Common myeloid progenitor, CD34-positive (primary cell): ENCODE measurements at places on chromosomes 2 and 18.

- no peak overlapping the region for H3K4me3 ChIP-seq
- H3K36me3 ChIP-seq, result no peaks in the 10 kb centered on the region
- no peak overlapping the region for H3K27ac ChIP-seq
- peak; percentile 35 for DNase-seq
Observed at GRCh38 chr2:168781191-168781817, 21.1 kb upstream of the NOSTRIN start.

DNA sequence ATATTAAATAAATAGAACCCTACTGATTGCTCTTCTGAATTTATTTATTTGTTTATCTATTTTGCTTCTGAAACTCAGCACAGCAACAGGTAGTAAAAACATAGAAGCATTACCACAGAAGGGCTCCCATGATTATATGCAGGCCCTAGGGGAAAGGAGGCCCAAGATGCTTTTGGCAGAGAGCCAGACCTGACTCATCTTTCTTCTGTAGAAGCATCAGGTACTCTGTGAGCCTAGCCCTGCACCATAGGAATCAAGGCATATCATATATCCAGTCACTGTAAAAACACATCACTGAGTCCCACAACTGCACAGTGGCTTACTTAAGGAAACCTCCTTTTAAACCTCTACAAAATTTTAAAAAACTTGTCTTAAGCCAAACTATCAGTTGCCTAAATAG, 1.8 kb downstream of the SCN9A start:
- no peak overlapping the region for H3K4me3 ChIP-seq
- H3K27ac ChIP-seq, result no peak overlapping the region
- peak; percentile 63 for DNase-seq

- H3K4me1 ChIP-seq, result peaks cover 20% of the 10 kb centered on the region
- H3K4me3 ChIP-seq, result no peak overlapping the region
- H3K36me3 ChIP-seq, result no peaks in the 10 kb centered on the region
- DNase-seq, result peak; percentile 57
Observed at GRCh38 chr2:208013285-208014178, 11.8 kb downstream of the PLEKHM3 start.

- H3K27me3 ChIP-seq, result no peaks in the 10 kb centered on the region
- no peak overlapping the region for H3K27ac ChIP-seq
- DNase-seq, result no peak
- no peaks in the 10 kb centered on the region for H3K36me3 ChIP-seq
- no peaks in the 10 kb centered on the region for H3K4me1 ChIP-seq
Observed at GRCh38 chr18:9290156-9290555, 44.4 kb upstream of the TWSG1 start.

DNA sequence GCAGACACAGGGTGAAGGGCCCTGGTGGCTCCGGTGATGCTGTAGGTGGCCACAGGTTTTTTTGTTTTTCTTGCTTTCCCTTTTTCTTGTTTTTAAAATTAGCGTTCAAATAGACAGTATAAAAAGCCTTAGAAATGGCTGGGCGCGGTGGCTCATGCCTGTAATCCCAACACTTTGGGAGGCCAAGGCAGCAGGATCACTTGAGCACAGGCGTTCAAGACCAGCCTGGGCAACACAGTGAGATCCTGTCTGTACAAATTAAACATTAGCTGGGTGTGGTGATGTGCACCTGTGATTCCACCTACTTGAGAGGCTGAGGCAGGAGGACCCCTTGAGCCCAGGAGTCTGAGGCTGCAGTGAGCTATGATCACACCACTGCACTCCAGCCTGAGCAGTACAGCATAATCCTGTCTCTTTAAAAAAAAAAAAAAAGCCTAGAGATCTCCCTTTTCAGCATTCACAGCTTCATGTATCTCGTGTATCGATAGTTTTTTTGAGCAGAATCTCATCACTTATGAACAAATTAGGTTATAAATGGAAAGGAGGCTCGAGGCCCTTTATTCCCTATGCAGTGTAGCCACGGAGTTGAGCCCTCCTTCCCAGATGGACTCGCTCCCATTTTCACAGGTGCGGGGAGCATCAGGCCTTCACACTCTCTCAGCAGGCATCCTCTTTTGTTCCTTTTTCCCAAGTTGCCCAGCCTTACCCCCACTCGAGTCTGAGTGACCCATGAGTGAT, 50.8 kb downstream of the EMILIN2 start:
- H3K4me3 ChIP-seq, result no peak overlapping the region
- no peaks in the 10 kb centered on the region for H3K27me3 ChIP-seq
- no peaks in the 10 kb centered on the region for H3K36me3 ChIP-seq
- peaks cover 30% of the 10 kb centered on the region for H3K4me1 ChIP-seq
- no peak overlapping the region for H3K27ac ChIP-seq
- DNase-seq, result no peak

DNA sequence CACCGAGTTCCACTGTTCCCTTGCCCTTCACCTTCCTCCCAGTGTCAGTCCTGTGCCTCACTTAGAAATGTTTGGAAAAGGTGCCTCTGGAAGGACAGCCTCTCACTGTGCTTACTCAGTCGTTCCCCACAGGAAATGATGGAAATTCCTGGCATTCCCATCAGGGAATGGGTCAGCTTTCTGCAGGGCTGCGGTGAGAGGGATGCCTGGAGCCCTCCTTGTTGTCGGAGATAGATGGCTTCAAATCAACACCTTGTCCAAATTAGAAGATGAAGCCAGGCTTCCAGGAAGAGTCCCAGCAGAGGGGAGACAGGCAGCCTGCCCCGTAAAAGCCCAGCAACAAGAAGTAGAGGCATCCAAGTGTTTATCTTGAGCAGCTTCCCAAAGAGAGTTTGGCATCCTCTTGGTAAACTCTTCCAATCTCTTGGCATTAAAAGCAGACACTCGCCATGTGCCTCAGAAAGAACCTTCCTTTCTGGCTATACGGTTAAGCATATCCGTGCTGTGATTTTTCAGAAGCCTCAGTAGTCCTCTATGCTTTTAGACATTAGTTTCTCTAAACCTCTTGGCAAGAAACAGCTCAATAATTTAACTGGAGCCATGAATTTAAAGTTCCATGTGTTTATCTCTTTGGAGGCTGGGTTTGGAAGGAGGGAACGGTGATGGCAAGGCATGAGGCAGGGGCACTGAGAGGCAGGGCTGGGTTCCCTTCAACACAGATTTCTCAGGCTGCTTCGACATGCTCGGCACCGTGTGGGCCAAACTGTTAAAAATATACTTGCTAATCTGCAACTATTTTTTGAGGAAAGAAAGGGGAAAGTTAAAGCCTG, 25.1 kb downstream of the COLEC12 start:
- H3K27ac ChIP-seq, result no peak overlapping the region
- no peaks in the 10 kb centered on the region for H3K36me3 ChIP-seq
- H3K4me1 ChIP-seq, result no peaks in the 10 kb centered on the region
- DNase-seq, result no peak

- no peaks in the 10 kb centered on the region for H3K36me3 ChIP-seq
- no peak overlapping the region for H3K27ac ChIP-seq
Observed at GRCh38 chr2:228841475-228841874, 429.6 kb downstream of the PID1 start.

DNA sequence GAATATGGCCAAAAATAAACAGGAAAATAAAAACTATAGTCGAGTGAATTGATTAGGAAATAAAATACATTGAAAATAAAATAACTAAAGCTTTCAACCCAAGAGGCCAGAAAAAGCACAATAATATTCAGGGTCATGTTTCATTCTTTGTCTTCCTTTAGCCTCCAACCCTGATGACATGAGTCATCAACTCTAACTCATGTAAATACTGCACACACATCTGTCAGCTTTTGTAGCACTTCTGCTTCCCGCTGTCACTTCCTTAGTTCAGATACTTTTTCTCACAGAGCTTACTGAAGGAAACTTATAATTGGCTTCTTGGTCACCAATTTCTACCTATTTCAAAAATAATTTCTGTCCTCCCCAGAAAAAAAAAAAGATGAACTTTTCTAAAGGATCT, 112.8 kb downstream of the UPP2 start:
- DNase-seq, result peak; percentile 91
- H3K36me3 ChIP-seq, result no peaks in the 10 kb centered on the region
- no peaks in the 10 kb centered on the region for H3K27me3 ChIP-seq

DNA sequence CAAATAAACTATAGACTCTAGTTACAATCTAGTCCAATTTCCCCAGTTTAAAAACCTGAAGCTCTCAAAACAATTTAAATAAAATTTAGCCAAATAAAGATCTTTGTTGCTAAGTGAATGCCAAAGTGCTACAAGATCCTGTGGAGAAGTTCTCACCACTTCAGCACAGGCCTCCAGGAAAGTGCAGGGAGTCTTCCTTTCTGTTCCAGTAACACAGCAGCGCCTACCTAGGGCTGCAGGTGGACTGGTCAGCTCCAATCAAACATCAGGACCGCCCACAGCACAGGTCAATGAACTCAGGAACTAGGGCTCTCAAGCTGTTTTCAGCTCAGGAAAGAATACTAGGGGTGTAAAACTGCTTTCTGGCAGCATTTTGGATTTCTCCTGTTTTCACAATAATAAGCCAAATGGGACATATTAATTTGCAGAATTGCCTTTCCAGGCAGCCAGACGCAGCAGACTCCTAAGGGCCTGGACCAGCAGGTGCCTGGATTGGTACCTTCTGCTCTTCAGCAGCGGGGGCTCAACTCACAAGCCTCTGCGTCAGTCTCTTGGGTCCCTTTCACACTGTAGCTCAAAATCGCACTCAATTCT, 1.5 kb downstream of the FAM110C start:
- H3K4me3 ChIP-seq, result no peak overlapping the region
- peaks cover 89% of the 10 kb centered on the region for H3K27me3 ChIP-seq
- no peak for DNase-seq
- H3K4me1 ChIP-seq, result peaks cover 21% of the 10 kb centered on the region
- no peak overlapping the region for H3K27ac ChIP-seq

DNA sequence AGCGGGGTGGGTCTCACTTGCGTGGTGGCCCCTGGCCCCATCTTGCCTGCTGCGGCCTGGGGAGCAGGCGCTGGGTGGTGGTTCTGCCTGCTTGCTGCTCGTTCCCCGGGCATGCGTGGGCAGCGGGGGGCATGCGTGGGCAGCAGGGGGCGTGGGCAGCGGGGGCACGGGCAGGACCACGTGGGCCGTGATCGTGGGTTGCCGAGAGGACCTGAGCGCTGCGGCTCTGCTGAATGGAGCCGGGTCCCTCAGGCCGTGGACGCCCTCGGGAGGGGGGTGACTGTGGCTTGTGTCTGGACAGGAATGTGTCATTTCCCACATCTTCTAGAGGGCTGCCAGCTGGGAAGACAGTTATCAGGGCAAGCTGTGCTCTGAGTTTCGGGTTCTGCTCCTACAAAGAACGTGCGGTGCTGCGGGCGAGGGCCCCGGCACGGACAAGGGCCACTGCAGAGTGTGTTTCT, 8.3 kb upstream of the GAL3ST2 start:
- no peak overlapping the region for H3K4me3 ChIP-seq
- no peak for DNase-seq

GRCh38 chr2:54629390-54629789, 94.1 kb upstream of the EML6 start:
- peaks cover 64% of the 10 kb centered on the region for H3K36me3 ChIP-seq
- no peak overlapping the region for H3K27ac ChIP-seq
- DNase-seq, result no peak
- no peaks in the 10 kb centered on the region for H3K27me3 ChIP-seq

- no peaks in the 10 kb centered on the region for H3K27me3 ChIP-seq
- H3K4me3 ChIP-seq, result no peak overlapping the region
- no peak overlapping the region for H3K27ac ChIP-seq
- no peaks in the 10 kb centered on the region for H3K4me1 ChIP-seq
- DNase-seq, result no peak
Observed at GRCh38 chr2:69260666-69261065, 126.4 kb downstream of the GFPT1 start.
